ENCODE measurements at places on chromosomes 7 and 10. TPM values are rescaled to one million over a fixed set of nuclear protein-coding genes. Genes with fewer than 3 reads are reported as not detected.

DNA sequence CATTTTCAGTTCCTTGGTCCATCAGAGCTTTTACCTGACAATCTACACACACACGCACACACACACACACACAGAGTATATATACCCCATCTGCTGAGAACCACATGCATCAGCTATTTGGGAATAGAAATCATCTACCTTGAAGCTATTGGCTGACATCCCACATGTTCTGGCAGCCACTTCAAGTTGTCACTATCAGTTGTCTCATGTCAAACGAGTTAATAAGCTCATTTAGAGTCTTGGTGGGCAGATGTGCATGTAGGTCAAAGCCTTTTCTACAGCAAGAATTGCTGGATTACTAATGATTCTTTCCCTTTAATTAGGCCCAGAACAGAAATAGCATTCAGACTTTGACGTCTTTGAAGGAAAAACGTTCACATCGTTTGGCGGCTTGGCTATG, 36.8 kb downstream of the COL28A1 start:
- no peak overlapping the region for H3K27ac ChIP-seq
- no peaks in the 10 kb centered on the region for H3K4me1 ChIP-seq
- H3K36me3 ChIP-seq, result no peaks in the 10 kb centered on the region
- H3K4me3 ChIP-seq, result no peak overlapping the region
- no peaks in the 10 kb centered on the region for H3K27me3 ChIP-seq

WNT2 gene
- not detected for total RNA-seq

- no peaks in the 10 kb centered on the region for H3K27me3 ChIP-seq
- no peaks in the 10 kb centered on the region for H3K4me1 ChIP-seq
- H3K27ac ChIP-seq, result no peak overlapping the region
- no peak overlapping the region for H3K4me3 ChIP-seq
Observed at GRCh38 chr10:67302701-67303100, 376.9 kb downstream of the LRRTM3 start.

- no peak overlapping the region for H3K27ac ChIP-seq
- H3K27me3 ChIP-seq, result no peaks in the 10 kb centered on the region
- H3K4me1 ChIP-seq, result no peaks in the 10 kb centered on the region
Observed at GRCh38 chr7:81244224-81244623, 325.4 kb upstream of the SEMA3C start.

DNA sequence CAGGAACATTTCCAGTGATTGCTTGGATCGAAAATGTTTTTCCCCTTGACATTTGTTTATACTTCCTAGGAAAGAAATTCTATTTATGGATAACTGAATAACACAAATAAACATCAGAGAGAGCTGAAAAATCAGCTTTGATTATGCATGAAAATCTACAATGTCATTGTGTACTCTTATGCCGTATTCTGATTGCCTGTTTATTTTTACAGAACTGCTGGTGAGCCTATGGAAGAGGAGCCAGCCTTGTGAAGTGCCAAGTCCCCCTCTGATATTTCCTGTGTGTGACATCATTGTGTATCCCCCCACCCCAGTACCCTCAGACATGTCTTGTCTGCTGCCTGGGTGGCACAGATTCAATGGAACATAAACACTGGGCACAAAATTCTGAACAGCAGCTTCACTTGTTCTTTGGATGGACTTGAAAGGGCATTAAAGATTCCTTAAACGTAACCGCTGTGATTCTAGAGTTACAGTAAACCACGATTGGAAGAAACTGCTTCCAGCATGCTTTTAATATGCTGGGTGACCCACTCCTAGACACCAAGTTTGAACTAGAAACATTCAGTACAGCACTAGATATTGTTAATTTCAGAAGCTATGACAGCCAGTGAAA, 121.5 kb downstream of the TWIST1 start:
- no peak overlapping the region for H3K27ac ChIP-seq
- no peak for DNase-seq
- H3K36me3 ChIP-seq, result no peaks in the 10 kb centered on the region
- H3K4me3 ChIP-seq, result no peak overlapping the region
- no peaks in the 10 kb centered on the region for H3K4me1 ChIP-seq

XRCC2 gene
- total RNA-seq, result 10.9 TPM

KCNH2 gene
- total RNA-seq, result 0.50 TPM

DNA sequence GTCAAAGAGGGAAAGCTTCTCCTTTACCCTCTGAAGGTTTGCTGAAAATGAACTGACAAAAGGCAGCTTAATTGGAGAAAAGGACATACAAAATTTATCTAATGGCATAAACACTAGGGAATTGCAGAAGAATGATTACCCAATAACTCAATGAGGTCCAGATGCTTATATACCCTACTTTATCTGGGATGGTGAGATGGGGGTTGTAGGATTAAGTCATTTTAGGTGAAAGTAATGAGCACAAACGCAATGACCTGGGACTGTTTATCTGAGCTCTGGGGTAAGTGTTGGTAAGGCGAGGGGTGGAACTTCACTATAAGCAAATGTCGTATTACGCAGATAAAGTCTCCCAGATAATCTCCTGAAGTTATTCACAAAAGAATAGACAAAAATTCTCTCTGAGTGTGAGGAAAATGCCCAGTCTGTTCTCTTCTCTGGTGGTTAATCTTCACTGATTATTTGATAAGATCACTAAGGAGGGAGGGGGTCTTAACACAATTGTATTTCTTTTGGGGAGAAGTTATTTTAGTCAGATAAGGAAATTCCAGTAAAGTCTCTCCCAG, 1067.8 kb downstream of the DNAJB9 start:
- H3K27ac ChIP-seq, result no peak overlapping the region
- no peak overlapping the region for H3K4me3 ChIP-seq
- no peak for DNase-seq
- no peaks in the 10 kb centered on the region for H3K36me3 ChIP-seq
- H3K4me1 ChIP-seq, result no peaks in the 10 kb centered on the region

DNA sequence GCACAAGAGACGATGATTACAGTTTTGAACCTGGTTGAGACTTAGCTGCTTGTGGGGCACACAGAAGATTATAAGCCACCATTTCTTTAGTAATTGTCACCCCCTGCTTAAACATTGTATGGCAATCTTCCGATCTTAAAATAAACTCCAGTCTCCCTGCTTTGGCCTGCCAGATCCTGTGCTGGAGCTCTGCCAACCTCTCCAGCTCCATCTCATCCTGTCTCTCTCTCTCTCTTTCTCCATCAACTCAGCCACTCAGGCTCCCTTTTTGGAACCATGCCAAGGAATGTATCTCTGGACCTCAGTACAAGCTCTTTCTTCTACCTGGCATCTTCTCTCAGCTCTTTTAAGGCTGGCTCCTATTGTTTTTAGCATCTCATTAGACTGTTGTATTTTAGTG, 1053.2 kb downstream of the REEP3 start:
- no peak for DNase-seq
- no peak overlapping the region for H3K27ac ChIP-seq
- H3K4me3 ChIP-seq, result no peak overlapping the region
- H3K4me1 ChIP-seq, result no peaks in the 10 kb centered on the region
- no peaks in the 10 kb centered on the region for H3K27me3 ChIP-seq

DNA sequence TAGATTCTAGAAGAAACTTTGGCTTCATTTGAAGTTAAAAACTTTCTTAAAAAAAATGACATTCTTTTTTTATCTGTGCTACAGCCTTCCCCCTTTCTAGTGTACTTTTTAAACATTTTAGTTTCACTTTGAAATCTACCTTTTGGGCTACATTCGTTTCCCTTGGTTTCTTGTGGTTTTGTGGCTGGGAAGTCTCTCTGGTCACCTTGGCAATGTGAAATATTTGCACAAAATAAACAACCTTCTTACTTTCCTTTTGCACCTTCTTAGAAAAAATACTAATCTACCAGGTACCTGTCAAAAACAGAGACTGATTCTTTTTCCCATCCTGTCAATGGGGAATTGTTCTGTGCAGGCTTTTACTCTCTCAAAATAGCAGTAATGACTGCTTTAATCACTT, 350.2 kb downstream of the GATA3 start:
- peak overlapping the region; percentile 90 for H3K27ac ChIP-seq
- H3K27me3 ChIP-seq, result no peaks in the 10 kb centered on the region
- DNase-seq, result no peak
- peaks cover 55% of the 10 kb centered on the region for H3K4me1 ChIP-seq
- H3K4me3 ChIP-seq, result peak overlapping the region; percentile 82

GRCh38 chr10:80737209-80737608, 199.5 kb downstream of the SH2D4B start:
- H3K4me3 ChIP-seq, result no peak overlapping the region
- DNase-seq, result no peak
- H3K27me3 ChIP-seq, result no peaks in the 10 kb centered on the region
- no peaks in the 10 kb centered on the region for H3K4me1 ChIP-seq
- no peaks in the 10 kb centered on the region for H3K36me3 ChIP-seq

GRCh38 chr10:14481752-14482151, 151.0 kb upstream of the FRMD4A start:
- H3K4me3 ChIP-seq, result no peak overlapping the region
- DNase-seq, result no peak
- H3K4me1 ChIP-seq, result no peaks in the 10 kb centered on the region

GRCh38 chr10:33026422-33026821, 68.4 kb upstream of the ITGB1 start:
- peaks cover 5% of the 10 kb centered on the region for H3K27me3 ChIP-seq
